ENCODE measurements at places on chromosomes 1 and 21.

- DNase-seq = no peak
These were observed 85.7 kb downstream of the ST6GALNAC3 start for GRCh38 chr1:76160225-76160624.

DNA sequence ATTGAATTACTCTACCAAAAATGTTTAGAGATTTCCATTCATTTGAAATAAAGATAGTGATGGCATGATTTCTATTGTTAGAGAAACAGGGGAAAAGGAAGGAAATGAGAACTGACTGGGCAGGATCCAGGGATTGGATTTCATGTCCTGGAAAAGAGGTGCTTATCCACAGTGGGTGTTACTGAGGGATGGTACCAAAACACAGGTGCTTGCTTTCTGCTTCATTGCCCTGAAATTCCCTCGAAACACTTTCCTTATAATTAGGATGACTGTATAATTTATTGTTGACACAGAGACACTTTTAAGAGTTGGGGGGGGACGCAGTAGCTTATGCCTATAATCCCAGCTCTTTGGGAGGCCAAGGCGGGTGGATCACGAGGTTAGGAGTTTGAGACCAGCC lies 185.0 kb upstream of the KCNK2 start:
- no peak for DNase-seq

DNA sequence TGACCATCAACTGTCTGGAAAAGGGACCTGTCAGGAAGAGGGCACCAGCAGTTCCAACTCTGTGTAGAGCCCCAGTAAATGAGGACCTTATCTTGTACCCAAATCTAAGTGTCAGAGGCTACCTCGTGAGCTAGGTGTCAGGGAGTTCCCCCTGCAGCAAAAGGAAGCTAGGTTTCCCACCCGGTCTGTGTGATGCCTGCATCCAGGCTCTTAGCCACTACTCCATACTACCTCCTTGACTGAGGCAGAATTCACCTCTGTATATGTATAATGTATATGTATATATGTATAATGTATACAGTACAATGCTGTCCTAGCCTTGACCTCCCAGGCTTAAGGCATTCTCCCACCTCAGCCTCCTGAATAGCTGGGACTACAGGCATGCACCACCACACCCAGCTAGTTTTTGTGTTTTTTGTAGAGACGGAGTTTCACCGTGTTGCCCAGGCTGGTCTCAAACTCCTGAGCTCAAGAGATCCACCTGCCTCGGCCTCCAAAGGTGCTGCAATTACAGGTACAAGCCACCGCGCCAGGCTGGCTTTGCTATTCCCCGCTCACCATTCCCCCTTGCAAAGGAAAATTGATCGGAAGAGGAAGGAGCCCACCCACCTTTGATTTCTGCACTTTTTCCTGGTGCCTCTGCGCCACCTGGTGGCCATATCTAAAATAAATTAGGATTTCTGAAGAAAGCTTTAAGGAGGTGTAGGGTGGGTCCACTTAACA lies 15.7 kb upstream of the LUZP1 start:
- DNase-seq = no peak

DNA sequence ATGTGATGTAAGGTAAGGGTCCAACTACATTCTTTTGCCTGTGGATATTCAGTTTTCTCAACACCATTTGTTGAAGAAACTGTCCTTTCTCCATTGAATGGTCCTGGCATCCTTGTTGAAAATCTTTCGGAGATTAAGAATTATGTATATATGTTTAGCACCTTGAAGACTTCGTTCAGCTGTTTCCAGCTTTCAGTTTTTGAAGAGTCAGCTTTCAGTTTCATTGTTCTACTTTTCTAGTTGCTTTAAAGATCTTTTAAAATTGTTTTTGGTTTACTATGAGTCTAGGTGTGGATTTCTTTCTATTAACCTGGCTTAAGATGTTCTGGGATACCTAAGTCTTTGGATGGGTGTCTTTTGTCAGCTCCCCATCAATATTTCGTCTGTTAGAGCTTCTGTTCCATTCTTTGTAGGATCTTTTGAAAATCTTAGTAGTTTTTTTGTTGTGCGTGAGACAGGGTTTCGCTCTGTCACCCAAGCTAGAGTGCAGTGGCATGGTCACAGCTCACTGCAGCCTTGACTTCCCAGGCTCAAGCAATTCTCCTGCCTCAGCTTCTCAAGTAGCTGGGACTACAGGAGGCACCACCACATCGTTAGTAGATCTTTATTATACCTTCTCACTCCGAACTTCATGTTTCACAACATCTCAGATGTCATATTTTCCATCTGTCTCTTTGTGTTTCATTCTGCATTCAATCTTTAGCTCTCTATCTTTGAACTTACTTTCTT lies 353.5 kb upstream of the B3GALT2 start:
- no peak for DNase-seq

DNA sequence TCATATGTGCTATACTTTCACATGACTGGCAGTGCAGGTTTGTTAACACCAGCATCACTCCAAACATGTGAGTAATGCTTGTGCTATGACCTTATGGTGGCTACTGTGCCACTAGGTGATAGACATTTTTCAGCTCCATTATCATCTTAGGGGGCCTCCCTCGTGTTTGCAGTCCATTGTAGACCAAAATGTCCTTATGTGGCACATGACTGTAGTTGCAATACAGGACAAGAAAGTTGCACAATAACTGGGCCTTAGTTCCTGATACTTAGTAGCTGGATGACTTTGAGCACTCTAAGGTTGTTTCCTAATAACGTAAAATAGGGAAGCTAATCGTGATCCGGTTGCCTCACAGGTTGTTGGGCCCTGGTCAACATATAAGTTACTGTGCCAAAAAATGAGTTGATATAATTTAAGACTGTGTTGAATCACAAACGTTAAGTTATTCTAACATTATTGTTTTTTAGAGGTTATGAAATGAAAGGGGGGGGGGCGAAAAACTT lies 511 bp upstream of the SNX27 start:
- DNase-seq = peak; percentile 75

- no peak for DNase-seq
These were observed 150.5 kb downstream of the NTMT2 start for GRCh38 chr1:170296211-170296610.
